Bone marrow (tissue), 2 donors: ENCODE measurements at places on chromosomes 2 and 18.
A peak's percentile ranks its signal among the peaks of the same experiment; 100 is the strongest.

DNA sequence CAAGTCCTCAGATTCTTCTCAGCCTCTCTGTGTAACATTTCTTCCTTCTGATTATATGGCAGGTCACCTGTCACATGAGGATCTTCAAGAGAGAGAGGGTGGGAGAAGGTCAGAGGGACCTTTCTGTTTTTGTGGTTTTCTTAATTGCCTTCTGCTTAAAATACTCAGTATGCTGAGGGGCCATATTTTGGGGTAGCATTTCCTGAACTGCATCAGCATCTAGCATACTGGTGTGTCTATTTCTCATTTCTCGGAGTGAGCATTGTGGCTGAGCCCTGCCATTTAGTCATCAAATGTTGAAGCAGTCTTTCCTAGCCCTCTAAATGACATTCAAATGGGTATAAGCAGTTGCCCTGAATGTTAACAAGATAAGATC lies 162.7 kb downstream of the MYO3B start:
- no peak for DNase-seq

DNA sequence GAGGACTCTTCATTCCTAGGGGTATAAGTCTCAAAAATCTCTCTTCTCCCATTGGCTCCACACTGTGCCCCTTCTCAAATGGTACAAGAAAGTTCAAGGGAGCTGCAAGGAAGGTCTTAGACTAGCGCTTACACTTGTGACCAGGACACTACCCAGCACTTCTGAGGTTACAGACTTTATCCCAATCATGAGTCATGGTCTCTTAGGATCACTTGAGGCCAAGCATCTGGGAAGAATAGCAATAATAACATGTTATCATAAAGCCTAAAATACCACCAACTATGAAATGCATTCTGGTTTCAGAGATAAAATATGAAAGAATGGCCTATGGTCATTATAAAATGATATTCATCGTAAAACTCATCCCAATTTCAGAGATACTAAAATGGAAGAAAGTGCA lies 309.9 kb upstream of the PKDCC start:
- no peak for DNase-seq

GRCh38 chr2:84914334-84914733 lies 8.9 kb downstream of the TMSB10 start:
- no peak for DNase-seq

- DNase-seq: no peak
Measured at GRCh38 chr2:235391921-235392615, 101.8 kb upstream of the AGAP1 start.

DNA sequence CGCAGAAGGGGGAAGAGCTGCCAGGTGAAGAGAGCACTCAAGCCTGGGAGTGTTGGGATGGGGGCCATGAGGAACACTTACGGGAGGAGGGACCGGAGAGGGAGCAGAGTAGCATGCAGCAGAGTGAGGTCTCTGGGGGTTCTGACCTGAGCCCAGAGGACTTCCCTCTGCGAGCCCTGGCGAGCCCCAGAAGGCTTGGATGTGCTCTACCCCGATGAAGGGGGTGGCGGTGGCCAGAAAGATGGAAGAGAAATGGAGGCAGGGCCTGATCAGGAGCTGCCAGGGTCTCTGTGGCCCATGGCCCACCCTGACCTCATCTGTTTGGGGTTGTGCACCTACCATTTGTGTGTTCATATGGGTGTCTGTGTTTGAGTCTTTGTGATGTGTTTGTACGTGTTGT lies 42.0 kb downstream of the CROCC2 start:
- DNase-seq: no peak

DNA sequence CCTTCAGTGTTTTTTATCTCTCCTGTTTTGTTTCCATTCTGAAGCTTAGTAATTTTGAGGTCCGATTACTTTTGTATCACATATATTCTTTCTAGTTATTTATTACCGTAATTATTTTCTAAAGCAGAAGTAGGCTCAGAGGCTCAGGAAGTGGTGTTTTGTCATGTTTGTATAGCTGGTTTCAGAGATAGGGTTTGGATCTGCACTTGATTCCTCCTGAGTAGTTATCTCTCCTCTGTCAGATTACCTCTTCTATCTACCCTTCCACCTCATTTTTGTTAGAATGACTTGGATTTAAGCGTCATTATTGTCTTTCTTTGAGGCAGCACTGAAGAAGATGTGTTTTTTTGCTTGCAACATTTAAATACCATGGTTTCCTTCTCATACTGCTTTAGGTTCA lies 95.4 kb downstream of the MTA3 start:
- peak; percentile 79 for DNase-seq
